Muscle of arm (tissue), 14 donors: ENCODE measurements at places on chromosomes 7 and 10. TPM values are rescaled to one million over a fixed set of nuclear protein-coding genes. Genes with fewer than 3 reads are reported as not detected.

Gene WNT8B
- polyA plus RNA-seq = not detected

Gene CRPPA
- polyA plus RNA-seq = 3.8 TPM

- DNase-seq = no peak
Measured at GRCh38 chr7:28200598-28200997, 20.0 kb upstream of the JAZF1 start.

- DNase-seq = no peak
Measured at GRCh38 chr7:47361746-47362215, 220.1 kb downstream of the TNS3 start.

GRCh38 chr10:129131457-129132132 is 335.4 kb upstream of the MGMT start:
- peak; percentile 82 for DNase-seq

GRCh38 chr10:72563327-72563932 is 62.4 kb downstream of the MICU1 start:
- DNase-seq = no peak

DNA sequence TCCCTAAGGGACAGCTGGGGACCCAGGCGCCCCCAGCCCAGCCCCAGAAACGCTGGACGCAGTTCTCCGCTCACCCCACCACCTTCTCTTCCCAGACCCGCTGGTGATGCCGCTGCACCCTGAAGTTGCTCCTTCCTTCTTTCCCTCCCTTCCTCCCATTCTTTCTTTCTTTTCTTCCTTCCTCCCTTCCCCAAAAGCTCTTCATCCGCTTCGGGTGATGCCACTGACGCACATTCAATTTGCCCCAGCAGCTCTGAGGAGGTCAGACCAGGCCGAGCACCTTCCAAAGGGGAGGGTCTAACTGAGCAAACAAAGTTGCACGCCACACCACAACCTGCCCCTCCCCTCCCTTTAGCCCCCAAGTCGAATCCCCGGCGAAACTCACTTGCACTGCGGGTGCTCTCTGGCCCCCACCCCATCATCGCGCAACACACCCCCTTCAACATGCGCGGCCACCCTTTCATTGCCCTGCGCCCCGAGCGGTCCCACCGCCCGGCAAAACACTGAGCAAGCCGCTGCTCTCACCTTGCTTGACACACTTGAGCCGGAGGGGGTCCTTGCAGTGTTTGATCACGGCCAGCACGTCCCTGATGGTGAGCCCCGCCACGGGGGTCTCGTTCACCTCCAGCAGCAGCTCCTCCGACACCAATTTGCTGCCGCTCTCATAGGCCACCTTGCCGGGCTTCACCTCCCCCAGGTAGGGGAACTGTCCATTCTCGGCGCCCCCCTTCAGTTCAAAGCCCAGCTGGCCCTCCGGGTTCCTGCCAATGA is 787 bp downstream of the MAGI2 start:
- peak; percentile 35 for DNase-seq

DNA sequence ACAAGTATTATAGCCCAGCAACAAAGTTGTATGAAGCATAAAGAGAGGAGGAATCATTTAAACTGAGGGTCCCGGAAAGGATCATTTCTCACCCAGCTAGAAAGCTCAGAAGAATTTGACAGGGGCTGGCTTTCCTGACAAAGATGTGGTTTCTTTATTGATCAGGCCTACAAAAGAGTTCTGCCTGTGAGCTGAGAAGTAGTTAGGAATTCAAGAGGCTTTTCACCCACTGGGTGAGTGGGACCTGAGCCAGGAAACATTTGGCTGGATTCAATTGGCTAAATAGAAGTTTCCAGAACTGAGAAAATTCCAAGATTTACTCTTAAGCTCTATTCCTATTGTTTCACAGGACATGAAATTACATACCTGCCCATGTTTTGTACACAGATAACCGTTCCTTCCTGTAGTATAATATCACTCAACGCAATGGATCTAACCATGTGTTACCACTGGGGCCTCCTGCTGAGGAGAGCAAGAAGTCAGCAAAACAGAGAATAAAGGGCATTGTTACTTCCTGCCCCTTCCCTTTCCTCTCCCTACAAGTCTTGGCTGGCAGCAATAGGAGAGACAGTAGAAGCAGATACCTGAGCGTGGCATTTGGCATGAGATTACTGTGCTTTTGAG is 53.9 kb upstream of the PAPSS2 start:
- no peak for DNase-seq

DNA sequence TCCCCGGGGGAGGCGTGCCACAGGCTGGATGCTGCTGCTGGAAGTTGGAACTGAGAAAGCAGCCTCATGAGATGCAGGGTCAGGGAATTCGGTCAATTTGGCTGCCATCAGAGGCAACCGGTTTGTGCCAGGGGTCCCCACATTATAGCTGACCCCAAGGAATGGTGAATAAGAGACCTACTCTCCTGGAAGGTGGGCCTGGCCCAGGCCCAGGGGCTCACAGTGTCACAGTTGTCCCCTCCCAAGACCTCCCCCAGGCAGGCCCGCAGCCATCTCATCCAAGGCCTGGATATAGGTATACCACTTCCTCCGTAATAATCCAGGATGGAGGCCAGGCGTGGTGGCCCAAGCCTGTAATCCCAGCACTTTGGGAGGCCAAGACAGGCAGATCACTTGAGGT is 114.6 kb downstream of the NPTX2 start:
- DNase-seq = no peak

- no peak for DNase-seq
Measured at GRCh38 chr7:123604739-123605138, 3.1 kb downstream of the ASB15 start.

DNA sequence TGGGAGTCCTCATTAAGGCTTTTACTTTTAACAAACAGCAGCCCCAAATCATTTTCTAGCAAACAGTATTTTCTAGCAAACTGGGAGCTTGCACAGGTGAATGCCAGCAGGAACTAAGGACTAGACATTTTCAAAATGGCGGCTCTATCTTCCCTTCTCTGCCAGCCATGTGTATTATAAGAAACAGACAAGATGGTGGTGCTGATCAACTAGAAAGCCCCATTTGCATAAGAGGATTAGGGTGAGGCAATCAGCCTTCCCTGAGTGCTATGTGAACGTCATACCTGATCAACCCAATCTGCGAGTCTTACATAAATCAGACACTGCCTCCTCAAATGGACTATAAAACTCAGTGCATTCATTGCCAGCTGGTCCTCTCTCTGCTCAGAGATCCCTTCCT is 479.6 kb downstream of the IPMK start:
- no peak for DNase-seq

DNA sequence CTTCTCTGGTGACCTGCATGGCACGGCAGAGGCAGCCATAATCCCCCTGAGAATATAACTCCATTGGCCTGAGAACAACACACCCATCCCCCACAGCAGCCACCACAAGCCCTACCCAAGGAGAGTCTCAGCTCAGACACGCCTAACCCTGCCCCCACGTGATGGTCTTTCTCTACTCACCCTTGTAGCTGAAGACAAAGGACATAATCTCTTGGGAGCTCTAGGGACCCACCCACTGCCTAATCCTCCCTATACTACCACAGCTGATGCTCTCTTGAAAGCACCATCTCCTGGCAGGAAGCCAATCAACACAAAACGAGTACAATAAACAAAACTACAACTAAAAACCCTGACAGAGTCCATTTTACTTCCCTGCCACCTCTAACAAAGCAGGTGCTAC is 30.7 kb upstream of the HPSE2 start:
- DNase-seq = no peak
